ENCODE measurements at places on chromosomes 7 and 10.

GRCh38 chr7:45106820-45107219 lies 4.7 kb downstream of the TBRG4 start:
- no peak for DNase-seq

DNA sequence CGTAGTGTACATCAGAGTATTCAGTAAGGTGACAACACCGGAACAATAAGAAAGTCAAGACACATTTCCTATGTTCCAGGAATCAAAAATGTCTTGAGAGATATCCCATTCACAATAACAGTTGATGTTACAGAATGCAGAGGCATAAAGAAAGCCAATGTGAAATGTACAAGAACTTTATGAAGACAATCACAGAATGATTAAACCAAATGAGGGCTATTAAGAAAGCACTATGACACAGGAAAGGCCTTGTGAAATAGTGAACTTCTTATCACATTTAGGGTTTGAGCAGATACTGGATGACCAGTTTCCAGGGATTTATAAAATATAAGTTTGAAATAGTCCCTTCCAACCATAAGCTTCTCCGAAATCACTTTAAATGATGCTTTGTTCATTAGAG lies 52.7 kb downstream of the VWDE start:
- DNase-seq: no peak

GRCh38 chr7:100575206-100575631 lies 1.5 kb upstream of the SAP25 start:
- DNase-seq: no peak

DNA sequence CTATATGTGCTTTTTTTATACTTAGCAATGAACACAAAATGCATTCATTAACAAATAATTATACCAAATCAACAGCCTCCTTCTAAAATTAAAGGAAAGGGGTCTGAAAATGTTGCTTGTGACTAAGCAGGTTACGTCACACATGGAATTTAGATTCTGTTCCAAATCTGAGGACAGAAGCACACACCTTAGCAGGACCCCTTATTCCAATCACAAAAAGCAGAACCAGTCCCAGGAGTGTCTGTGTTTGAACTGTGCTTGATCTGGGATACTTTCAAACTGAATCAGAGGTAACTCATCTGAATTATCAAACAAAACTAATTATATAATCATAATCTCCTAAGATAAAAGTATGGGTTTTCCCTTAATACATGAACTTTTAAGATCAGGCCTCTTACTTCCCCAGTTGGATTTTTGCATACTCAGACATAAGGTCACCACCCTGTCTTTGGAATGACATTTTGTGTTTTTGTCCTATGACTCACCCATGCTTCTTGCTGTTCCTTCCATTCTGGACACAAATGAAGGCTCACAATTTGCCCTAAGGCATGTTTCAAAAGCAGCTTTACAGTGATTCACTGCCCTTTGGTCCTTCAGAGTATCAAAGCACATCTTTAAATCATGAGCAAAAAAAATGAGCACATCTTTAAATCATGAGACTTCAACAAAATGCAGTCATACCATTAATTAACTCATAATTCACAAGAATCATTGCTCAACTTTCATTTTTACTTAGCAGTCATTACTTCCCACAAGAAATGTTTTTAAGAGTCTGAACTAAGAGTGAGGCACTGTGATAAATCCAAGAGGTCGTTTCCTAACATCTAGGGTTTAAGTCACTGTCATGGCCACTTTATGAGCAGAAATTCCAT lies 35.5 kb downstream of the SEMA3C start:
- no peak for DNase-seq

- no peak for DNase-seq
Measured at GRCh38 chr7:156461881-156462665, 178.5 kb upstream of the RNF32 start.

GRCh38 chr7:8841171-8841570 lies 407.8 kb downstream of the NXPH1 start:
- DNase-seq: no peak

DNA sequence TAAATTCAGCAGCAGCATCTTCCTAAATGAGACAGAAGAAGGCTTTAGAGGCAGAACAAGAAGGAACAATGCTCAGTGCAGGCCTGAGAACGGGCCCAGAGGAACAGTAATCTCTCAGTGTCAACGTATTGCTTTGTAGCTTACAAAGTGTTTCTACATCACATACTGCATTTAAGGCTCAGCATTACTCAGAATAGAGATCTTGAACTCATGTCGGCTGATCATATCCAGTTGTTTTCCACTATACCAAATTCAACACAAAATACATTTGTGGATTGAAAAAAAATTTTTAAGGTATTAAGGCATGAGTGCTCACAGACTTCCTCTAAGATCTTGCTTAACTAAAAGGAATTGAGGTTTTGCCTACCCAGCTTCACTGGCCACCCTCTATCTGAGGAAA lies 325.1 kb downstream of the HPSE2 start:
- DNase-seq: no peak

DNA sequence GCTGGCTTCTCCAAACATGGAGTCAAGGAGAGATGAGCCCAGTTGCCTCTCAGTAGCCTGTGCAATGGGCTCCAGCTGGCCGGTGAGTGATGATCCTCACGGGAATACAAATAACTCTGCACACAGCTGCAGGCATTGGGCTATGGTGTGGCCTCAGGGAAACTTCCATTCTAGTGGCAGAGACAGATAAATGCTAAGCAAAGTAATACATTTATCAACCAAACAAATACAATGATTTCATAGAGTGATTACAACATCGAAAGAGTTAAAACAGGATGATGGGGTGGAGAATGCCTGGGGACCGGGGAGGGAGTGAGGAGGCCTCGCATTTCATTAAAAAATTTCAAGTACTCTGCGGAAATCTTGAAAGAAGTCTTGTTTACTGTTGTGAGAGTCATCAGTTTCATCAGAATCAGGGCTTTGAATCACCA lies 15.0 kb upstream of the AKR1B1 start:
- DNase-seq: no peak

DNA sequence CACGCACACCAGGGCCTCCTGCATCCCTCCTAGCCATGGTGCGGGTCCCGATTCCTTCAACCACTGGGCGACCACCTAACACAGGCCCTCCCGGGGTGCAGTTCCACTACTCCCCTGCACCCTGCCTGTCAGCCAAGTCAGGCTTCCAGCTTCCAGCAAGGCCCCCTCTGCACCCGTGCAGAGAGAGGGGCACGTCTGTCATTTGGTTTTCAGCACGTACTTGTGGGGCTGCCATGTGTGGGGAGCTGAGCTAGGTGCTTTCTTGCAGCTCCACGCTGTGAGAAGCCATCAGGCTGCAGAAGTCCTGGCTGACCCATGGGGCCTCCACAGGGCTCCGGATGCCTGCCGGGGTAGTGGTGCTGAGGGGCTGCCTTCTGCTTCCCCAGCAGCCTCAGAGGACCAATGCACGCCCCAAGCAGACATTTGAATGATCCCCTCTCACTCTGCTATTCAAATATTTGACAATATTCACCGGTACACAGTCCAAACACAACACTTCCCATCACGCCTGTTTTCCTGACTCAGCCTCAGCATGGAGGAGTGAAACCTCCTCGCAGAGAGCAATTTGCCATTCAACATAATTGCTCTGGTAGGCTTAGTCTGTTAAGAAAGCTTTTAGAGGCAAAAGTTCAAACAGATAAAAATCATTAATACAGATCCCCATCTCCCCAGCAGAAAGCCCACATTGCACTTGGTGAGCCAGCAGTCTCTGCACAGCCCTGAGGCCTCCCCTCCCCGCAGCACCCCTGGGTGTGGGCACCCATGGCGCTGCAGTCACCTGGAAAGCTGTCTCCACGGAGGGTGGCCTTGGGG lies 449.9 kb downstream of the PTPRN2 start:
- no peak for DNase-seq

GRCh38 chr10:97428572-97428981 lies 2.6 kb downstream of the PGAM1 start:
- no peak for DNase-seq

- no peak for DNase-seq
Measured at GRCh38 chr7:120064565-120064964, 208.4 kb upstream of the KCND2 start.

DNA sequence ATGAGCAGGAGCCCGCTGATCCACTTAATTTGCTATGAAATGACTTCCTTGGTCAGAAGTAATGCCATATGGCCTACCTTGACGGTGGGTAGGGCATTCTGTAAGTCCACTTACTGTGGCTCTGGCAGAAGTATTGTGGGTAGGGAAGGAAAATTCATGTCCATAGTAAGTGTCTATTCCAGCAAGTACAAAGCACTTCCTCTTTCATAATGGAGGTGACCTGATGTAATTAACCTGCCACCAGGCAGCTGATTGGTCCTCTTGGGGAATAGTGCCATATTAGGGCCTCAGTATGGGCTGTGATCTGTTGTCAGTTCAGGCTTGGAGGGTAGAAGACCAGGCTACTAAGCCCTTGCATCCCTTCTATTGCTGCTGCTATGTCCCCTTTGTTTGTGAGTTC lies 103.9 kb downstream of the SLC37A3 start:
- DNase-seq: no peak

- DNase-seq: no peak
Measured at GRCh38 chr10:131667047-131667446, 233.8 kb upstream of the PPP2R2D start.

- DNase-seq: no peak
Measured at GRCh38 chr10:33345236-33345635, 10.8 kb upstream of the NRP1 start.

- DNase-seq: no peak
Measured at GRCh38 chr10:110023785-110024465, 16.1 kb downstream of the ADD3 start.

DNA sequence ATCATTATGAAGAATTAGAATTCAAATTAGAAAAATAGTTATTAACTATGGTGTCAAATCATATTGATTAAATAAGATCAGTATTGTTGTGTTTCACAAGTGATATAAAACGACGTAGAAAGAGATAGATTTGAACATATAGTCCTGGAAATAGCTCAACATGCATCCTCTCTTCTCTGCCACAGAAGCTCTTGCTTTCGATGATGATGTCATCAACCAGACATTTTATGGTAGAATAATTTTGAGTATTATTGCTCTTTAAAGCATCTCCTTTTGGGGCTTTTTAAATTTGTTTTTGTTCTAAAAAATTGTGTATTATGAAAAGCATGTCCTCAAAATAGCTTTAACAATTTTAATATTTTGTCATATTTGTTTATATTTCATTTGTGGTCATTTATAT lies 95.0 kb downstream of the DGKB start:
- DNase-seq: no peak

- peak; percentile 86 for DNase-seq
Measured at GRCh38 chr10:130190055-130190736, 54.0 kb downstream of the GLRX3 start.

DNA sequence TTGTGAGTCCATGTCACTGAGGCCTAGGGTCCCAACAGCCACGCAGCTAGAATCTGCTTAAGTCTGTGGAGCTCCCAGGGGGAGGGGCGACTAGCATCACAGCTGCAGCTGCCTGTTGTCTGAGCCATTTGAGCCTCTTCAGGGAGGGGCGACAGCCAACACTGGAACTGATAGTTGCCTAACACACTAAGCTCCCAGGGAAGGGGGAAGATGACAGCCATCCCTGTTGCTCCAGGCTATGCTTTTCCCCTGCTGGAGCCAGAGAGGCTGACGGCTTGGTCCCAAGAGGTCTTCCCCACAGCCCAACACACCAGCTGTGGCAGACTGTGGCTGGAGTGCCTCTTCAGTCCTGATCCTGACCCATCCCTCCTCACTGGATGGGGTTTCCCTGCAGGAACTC lies 817.5 kb downstream of the NXPH1 start:
- no peak for DNase-seq

- DNase-seq: no peak
Measured at GRCh38 chr7:7688956-7689355, 29.5 kb downstream of the RPA3 start.

GRCh38 chr10:100311298-100311697 lies 18.7 kb downstream of the PKD2L1 start:
- no peak for DNase-seq

DNA sequence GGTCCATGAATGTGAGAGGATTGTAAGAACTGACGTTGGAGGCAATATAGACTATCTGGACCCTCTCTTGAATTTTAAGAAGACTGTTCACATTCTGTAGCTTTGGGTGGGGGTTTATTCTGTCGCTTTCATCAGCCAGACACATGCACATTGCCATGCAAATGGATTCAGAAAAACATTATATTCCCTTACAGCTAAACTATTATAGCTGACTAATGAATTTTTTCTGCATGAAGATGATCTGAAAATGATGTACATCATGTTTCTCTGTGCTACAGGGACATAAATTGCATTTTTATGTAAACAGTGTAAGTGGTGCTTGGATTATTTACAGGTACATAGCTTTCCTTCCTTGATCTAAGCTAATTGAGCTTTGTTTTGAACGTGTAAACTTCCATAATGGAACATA lies 1.5 kb downstream of the MET start:
- no peak for DNase-seq

DNA sequence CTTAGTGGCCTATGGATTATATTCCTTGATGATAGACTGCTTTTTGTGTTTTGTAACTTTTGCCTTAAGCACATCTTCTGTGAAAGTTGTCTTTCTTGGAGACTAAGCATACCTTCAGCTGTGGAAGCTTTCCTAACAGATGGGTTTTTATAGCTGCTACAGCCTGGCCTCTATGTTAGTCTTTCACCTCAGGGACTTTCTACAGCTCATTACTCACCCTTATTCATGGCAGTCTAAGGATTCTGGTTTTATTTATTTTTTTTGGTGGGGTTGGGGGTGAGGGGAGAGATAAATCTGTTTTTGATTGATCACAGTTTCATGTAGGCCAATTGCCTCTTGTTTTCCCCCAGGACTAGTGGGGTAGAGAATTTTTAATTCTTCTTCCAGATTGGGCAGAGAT lies 219.9 kb downstream of the DKK1 start:
- DNase-seq: no peak

GRCh38 chr7:155418941-155419755 lies 38.8 kb upstream of the EN2 start:
- DNase-seq: no peak

GRCh38 chr7:21044384-21044783 lies 257.7 kb upstream of the SP8 start:
- no peak for DNase-seq

DNA sequence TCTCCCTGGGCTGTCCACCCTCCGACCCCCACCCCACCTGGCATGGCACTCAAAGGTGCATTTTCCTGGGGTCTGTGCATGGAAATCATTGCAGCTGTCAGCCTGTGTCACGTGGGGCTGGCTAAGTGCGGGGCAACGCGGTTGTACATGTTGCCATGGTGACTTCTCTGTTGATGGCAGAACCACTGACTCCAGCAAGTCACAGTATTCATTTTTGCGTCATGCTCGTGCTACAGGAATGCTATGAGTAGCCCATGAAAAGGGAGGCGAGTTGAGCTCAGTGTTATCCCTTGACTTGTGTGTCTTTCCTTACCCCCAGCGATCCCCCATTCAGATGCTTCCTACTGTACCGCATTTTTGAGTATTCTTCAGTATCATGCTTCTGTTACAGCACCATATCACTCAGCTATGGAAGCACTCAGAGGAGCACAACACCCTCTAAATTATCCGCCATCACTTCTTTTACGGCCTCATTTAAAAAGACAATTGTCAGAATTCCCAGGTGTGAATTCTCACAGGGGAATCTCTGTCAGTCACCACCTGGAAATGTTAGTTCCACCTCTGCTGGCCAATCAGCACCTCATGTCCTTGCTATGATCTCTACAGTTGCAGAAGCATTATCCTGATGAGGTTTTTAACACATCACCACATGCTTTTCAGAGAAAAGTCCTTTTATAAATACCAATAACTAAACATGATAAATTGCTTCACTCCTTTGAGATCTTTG lies 194.4 kb upstream of the C7orf33 start:
- DNase-seq: no peak
